Activated CD4-positive, alpha-beta T cell treated with anti-CD3 and anti-CD28 coated beads, Interleukin-2, amount 50 U/mL, for 24 hours (primary cell): ENCODE measurements at places on chromosomes 5 and 9.

DNA sequence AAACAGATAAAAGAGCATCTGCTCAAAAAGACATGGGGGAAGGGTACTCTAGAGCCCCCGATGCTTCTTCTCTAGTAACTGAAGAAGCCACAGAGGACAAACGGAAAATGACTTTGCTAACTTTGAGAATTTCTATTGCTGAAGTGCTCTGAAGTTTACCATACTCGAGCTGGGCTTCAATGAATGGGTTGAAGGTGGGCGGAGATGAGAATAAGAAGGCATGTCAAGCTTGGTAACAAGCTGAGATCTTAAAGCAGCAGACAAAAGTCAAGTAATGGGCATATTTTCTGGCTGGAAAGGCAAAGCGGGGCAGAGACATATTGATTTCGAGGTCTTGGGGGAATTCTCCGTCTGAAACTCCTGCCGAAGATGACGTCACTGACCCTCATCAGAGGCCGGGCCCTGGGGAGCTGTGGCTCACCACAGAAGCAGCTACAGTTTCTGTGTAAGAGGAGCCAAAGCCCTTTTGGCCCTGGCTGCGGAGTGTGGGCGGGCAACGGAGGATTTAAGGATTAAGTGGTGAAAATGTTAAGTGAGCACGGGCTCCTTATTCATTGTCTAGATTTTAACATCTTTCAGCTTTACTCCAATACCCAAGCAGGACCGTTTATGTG is 115.8 kb upstream of the SLIT3 start:
- no peak for DNase-seq

- DNase-seq, result no peak
These were observed 57.9 kb downstream of the RNF130 start for GRCh38 chr5:180013678-180014077.

- no peak for DNase-seq
These were observed 148.8 kb downstream of the MYO10 start for GRCh38 chr5:16787278-16787677.

- DNase-seq, result no peak
These were observed 623.3 kb downstream of the HINT1 start for GRCh38 chr5:130541617-130542221.

DNA sequence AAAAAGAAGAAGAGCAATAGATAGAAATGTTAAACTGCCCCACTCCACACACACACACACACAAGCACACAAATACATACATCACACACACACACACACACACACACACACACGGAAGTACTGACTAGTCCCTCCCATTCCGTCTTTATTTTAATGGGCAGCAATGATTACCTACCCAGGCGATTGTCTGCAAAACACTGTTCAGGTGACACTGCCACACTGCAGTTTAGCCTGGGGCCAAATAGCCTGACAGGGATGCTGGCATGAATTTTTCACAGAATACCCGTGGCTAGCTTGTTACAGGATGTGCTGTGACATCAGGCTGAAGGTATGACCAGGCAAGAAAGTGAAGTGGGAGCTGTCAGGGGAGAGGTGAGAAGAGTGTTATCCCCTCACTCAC is 86.9 kb downstream of the FRMD3 start:
- DNase-seq, result no peak

DNA sequence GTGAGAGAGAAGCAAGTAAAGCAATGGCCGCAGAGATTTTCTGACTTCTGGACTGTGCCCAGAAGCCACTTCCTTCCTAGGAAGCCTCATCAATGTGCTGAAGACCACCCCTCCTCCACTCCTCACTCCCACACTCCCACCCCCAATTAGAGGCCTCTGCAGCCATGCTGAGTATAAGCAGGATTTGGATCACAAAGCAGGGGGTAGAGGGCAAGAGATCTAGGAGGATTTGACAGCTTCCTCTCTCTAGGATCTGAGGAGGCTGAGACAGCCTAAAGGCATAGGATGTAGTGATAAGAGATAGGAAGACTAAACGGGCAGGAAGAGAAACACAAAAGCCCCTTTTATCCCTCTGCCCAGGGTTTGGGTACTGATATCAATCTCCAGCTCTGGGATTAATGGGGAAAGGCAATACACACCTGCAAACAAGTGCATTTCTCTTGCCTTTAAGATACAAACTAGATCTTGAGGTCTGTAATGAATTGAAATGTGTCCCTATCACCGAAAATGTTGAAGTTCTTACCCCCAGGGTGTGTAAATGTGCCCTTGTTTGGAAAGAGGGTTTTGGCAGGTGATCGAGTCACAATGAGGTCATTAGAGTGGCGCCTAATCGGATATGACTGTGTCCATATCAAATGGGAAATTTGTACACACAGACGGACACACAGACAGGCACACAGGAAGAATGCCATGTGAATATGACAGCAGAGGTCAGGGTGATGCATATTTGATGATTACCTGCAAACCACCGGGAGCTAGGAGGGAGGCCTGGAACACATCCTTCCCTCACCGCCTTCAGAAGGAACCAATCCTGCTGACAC is 28.5 kb downstream of the KCNV2 start:
- DNase-seq, result no peak

DNA sequence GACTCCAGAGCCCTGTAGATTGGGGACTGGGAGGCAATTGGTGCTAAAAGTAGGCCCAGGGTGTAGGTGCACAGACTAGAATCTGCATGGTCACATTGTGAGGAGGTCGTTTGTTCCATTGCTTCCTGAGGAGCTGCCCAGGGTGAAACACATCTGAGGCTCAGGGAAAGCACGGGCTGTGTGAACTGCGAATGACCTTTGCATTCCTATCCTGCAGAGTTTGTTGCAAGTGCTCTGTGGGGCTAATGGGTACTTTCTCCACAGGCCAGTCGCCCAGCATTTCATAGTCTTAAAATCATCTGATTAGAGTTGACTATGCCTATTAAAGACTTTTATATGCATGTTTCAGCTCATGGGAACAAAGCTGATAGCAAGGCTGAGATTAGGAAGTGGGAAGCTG is 14.4 kb upstream of the SLC46A2 start:
- DNase-seq, result no peak

DNA sequence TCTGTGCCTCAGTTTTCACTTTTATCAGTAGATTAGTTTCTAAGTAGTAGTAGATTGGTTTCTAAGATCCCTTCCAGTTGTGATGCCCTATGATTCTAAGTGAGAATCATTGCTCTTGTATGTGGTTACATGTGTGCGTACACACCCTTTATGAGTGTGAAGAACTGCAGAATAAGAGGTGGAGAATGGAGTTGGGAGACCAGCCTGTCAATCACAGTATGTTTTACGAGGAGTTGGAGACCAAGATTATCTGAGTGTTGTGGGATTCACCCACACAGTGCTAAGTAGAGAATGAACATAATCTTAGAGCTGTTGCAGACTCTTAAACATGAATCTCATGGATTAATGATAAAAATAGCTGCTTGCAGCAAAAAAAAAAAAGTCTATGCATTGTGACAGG is 37.6 kb downstream of the KIF24 start:
- no peak for DNase-seq

GRCh38 chr9:35163413-35163812 is 1.6 kb downstream of the UNC13B start:
- DNase-seq, result no peak

DNA sequence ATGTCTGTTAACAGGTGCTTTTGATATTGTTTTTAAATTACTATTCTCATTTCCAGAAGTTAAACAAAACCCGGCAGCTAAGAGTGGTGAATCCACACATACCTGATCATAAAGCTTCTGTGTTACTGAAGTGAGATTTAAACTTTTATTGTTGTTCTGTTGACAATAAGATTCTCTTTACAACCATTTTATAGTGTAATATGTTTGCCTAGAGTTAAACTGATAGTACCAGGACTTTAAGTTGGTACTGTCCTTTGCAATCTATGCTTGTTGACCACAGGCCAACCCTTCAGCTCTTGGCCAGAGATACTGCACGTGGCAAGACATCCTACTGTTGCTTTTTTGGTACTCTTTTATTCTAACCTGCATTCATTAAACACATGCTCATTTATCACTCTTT is 806.2 kb downstream of the MTRR start:
- no peak for DNase-seq

GRCh38 chr5:6745706-6746222 is 32.5 kb downstream of the TENT4A start:
- peak; percentile 27 for DNase-seq

DNA sequence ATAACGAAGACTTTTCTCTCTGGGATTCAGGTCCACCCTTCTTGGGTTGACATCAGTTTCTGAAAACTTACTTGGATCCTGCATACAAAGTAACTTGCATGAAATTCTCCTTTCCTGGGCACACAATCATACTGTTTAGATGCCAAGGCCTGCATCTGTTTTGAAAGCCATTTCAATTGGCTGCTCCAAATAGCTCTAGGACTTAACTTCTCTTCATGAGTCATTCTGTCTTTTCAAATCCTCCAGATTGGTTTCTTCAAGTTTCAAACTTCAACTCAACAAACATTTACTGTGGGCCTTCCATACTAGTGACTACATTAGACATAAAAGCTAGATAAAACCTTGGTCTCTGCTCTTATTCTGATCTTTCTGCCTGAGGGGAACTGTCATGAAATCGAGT is 54.8 kb upstream of the HMHB1 start:
- no peak for DNase-seq

- no peak for DNase-seq
These were observed 38.7 kb downstream of the NLN start for GRCh38 chr5:65760504-65761275.

- DNase-seq, result no peak
These were observed 8.0 kb upstream of the WHRN start for GRCh38 chr9:114513055-114513958.

GRCh38 chr5:74631081-74631953 is 9.2 kb downstream of the ENC1 start:
- no peak for DNase-seq

- DNase-seq, result no peak
These were observed 43.4 kb downstream of the OSTF1 start for GRCh38 chr9:75131700-75132099.
